ENCODE measurements at places on chromosomes 2 and 18.

GRCh38 chr2:50143822-50144575 is 887.9 kb downstream of the NRXN1 start:
- no peak for DNase-seq

GRCh38 chr2:105397953-105398335 is 907 bp downstream of the FHL2 start:
- DNase-seq = no peak

DNA sequence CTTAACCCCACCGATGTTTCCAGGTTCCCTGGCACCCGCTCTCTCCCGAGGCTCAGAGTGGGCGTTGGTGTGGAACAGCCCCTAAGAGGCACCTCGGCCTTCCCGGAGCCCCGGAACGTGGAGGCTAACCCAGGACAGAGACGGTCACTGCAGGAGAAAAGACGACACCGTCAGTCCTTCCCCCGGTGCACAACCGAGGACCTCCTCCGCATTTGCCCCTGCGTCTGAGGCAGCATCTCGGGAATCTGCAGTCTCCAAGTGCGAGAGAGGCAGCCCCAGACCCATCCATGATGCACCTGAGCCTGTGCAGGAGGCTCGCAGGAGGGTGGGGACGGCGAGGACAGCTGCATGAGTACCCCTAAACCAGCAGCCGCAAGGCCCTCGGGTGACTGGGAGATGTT is 204.9 kb upstream of the SALL3 start:
- DNase-seq = no peak

- no peak for DNase-seq
Measured at GRCh38 chr2:134799936-134800335, 38.5 kb upstream of the ACMSD start.

DNA sequence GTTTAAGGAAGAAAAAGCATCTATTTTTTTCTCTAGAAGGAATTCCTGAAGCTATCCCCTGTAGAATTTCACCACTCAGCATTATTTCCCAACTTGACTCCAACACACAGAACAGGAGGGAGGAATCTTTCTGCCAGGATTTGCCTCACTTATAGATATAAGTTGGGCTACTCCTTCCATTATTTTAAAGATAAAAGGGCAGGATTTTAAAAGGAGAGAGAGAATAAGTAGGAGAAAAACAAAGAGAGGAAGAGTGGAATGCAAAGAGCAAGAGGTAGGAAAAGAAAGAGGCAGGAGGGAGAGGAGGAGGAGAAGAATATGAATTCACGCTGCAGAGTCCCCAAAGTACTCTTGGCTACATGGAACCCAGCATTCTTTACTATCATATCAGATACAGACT is 182.5 kb downstream of the TCF4 start:
- DNase-seq = no peak

DNA sequence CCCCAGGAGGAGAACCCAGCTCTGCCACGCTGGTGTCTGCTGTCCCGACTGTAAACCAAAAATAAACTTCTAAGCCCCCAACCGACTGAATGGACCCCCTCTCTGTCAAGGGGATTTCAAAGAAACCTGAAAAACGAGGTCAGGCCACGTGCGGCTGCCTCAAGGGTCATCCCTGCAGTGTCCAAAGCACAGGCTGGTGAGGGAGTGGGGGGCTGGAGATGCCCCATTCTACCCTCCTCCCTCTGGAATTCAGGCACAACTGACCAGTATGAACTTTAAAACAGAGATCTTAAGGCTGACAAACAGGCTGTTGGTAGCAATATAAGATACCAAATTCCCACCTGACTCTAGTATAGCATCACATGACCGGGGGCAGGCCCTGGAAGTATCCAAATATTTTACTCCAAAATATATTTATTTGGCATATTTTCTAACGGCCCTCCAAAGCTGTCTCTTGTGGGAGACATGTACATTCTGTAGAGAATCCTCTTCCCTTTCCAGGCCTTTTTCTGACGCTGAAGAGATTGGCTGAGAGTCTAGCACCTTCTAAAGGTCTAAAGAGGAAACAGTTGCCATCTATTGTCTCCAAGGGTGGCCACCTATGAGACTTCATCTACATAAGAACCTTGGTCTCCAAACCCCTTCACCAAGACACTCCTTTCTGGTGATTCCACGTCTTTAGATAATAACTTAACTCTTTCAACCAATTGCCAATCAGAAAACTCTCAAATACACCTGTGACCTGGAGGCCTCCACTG is 40.4 kb upstream of the CTDP1 start:
- DNase-seq = no peak

- no peak for DNase-seq
Measured at GRCh38 chr2:167607211-167607610, 640.2 kb downstream of the STK39 start.

DNA sequence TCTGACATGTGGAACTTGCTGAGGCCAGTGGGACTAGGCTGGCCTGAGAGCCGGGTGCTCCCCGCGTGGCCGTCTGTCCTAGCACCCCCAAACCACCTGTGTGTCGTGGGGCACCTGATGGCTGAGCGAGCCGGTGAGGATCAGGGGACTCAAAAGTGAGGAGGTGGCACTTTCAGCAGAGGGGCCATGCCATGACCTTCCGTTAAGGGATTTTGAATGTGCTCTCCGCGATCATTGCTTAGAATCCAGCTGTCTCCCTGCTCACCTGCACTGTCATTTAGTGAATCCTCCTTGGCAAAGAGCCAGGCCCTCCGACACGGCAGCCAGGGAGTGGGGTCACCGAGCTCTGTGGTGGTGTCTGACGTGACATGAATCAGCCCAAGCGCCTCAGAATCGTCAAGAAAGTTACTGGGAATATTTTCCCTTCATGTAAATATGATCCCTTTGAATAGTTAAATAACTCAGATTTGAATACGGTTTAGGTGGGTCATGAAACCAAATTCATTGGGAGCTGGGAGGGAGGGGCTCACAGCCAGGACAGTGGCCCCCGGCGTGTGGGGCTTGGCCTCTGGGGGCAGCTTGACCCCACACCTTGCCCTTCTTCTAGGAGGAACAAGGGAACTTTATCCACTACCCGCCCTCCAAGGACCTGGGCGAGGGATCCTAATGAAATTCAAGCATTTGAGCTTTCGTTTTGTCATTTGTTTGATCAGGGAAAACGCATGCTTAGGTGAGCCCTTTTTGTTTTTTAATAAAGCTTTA is 9.5 kb downstream of the NFATC1 start:
- peak; percentile 4 for DNase-seq

DNA sequence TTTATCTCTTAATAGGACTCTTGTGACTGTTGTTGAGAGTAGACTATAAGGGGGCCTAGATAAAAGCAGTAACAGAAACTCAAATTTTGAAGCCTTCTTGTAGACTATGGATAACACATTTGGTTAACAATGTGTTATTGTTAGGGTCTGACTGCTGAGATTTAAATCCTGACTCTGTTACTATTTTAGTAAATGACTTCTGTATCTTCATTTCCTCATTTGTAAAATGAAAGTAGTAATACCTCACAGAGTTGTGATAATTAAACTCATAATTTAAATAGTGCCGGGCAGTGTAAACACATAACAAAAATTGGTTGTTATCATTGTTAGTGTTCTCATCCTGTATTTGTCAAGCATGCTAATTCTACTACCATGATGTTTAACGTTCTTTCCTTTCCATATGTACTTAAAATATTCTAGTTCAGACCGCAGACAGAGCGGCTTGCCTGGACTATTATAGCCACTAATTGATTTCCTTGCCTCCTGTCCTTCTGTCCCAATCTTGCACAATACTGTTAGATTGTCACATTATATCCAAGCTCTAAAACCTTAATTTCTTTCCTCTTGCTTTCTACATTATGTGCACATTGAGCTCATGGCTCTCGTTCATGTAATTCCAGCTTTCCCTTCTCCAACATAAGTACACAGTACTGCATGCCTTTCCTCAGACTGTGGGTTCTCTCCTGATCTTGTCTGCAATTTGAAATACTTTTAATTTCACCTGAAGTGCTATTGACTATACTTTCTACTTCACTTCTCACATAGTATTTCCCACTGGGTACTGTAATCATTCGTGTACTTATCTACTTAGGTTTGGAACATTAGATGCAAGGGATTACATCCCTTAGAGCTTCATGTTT is 48.4 kb downstream of the RBBP8 start:
- no peak for DNase-seq

- peak; percentile 78 for DNase-seq
Measured at GRCh38 chr18:67104700-67105284, 411.7 kb downstream of the DSEL start.

DNA sequence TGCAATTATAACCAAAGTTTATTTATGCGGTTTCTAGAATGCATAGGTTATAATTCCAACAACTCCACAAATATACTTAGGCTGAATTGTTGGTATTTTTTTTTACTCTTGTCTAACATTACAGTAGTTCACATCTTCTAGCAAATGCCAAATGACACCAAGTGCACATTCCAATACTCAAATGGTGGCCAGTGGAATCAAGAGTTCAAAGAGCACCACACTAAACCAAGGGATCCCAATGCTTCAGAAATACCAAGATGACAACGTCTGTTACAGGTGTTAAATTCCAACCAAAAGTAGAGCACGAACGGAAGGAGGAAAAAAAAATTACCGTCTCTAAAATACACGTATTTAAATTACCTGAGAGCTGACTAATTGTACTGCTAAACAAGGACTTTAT is 136.2 kb downstream of the TMEM247 start:
- DNase-seq = no peak

- DNase-seq = no peak
Measured at GRCh38 chr18:51051105-51051712, 21.2 kb downstream of the SMAD4 start.

DNA sequence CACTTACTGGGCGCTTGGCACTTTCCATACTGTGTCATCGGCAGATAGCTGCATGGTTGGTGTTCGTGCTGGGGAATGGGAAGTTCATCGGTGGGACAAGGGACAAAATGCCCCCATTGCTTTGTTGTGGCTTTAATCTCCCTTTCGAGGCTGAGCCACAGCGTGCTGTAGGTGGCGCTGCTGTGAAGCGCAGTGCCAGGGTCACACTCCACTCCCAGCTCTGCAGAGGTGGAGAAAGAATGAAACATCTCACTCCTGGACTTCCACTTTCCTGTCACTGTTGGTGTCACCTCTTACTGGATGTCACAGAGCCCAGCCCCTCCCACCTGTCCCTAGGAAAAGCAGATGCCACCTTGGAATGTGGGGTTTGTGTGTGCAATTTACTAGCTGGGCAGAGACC is 8.7 kb downstream of the TYMS start:
- DNase-seq = no peak

DNA sequence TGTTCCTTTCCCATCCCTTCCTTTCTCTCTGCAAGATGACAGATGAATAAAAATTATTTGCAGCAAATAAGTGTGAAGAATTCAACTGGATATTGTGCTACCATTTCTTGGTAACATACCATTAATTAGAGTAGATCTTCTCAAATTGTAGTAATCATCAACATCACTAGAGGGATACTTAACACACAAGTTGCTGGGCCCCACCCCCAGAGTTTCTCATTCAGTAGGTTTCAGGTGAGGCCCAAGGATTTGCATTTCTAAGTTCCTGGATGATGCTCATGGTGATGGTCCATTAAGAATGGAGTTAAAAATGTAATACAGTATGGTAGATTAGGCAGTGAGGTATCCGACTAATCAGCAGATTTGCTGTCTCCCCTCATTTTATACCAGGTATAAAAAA is 594.0 kb downstream of the ERBB4 start:
- no peak for DNase-seq

DNA sequence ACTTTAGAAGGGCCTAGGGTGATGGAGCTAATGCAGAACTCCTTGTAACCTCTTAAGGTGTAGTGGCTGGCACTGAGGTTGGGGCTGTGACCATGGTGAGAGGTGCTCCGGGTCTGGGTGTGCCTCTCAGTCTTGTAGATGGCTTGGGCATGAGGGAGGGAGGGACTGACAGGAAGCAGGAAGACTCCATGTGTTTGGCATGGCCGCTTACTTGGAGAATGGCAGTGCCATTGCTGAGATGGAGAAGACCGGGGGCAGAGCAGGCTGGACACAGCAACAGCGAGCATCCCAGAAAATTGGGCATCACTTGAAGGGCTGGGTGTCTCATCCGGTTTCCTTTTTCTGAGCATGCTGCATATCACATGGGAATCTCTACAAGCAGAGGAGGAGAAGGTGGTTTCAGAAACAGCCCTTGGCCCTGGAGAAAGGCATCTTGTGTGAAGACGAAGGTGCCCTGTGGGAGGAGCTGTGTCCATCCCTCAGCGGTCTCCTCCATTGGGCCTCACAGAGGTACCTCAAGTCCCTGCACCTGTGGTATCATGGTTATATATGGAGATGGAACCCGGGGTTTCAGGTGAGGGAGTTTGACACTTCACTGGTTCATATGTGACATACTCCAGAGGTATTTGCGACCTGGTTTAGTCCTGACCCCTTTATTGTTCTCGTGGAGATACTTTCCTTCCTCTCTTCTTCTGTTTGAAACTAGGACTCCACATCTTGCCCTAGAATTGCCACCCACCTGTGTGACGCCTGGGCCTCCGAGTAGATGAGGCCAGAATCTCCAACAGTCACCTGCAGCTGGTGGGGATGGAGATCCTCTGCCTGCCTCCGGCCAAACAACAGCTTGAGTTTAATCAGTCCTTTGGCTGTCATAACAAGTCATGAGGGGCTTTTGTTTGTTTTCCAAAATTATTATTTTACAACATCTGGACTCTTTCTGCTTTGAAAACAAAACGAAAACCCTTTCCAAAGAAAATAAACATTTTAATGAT is 45.6 kb downstream of the INPP4A start:
- no peak for DNase-seq

DNA sequence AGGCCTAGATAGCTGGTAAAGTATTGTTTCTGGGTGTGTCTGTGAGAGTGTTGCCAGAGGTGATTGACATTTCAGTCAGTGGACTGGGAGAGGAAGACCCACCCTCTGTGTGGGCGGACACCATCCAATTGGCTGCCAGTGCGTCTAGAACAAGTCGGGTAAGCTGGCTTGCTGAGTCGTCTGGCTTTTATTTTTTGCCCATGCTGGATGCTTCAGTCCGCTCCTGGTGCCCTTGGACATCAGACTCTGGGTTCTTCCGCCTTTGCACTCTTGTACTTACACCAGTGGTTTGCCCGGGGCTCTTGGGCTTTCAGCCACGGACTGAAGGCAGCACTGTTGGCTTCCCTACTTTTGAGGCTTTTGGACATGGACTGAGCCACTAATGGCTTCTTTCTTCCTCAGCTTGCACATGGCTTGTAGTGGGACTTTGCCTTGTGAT is 24.3 kb downstream of the DIS3L2 start:
- no peak for DNase-seq
